ENCODE measurements at places on chromosomes 6 and 20.

DNA sequence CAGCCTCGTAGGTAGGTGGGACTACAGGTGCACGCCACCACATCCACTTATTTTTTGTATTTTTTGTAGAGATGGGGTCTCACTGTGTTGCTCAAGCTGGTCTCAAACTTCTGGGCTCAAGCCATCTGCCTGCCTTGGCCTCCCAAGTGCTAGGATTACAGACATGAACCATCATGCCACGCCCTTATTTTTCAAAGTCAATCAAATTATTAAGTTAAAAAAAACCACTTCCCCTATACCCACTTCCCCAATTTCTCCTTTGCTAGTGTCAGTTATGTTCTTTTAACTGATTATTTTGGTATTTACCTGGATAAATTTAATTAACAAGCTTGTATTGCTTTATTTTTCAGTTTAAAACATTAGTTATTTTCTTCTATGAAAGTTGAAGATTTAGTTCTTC, 49.6 kb downstream of the RIOK1 start:
- DNase-seq, result no peak

GRCh38 chr6:163198396-163198795, 216.1 kb upstream of the QKI start:
- DNase-seq, result no peak

DNA sequence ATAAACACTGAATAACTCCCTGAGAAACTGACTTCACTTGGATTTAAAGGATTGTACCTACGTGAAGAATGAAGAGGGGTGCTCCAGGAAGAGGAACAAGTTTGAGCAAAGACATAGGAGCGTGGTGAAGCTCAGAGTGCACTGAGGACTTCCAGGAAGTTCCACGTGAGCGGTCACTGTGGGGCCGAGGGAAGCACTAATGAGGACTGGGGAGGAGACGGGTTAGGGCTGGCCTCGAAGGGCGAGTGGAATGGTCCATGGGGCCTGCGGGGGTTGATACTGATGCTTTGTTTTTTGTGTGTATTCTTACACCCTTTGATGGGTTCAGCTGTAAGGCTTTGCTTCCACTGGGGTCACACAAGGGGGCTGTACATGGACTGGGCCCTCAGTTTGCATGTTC, 91.9 kb downstream of the CDH4 start:
- DNase-seq, result no peak

DNA sequence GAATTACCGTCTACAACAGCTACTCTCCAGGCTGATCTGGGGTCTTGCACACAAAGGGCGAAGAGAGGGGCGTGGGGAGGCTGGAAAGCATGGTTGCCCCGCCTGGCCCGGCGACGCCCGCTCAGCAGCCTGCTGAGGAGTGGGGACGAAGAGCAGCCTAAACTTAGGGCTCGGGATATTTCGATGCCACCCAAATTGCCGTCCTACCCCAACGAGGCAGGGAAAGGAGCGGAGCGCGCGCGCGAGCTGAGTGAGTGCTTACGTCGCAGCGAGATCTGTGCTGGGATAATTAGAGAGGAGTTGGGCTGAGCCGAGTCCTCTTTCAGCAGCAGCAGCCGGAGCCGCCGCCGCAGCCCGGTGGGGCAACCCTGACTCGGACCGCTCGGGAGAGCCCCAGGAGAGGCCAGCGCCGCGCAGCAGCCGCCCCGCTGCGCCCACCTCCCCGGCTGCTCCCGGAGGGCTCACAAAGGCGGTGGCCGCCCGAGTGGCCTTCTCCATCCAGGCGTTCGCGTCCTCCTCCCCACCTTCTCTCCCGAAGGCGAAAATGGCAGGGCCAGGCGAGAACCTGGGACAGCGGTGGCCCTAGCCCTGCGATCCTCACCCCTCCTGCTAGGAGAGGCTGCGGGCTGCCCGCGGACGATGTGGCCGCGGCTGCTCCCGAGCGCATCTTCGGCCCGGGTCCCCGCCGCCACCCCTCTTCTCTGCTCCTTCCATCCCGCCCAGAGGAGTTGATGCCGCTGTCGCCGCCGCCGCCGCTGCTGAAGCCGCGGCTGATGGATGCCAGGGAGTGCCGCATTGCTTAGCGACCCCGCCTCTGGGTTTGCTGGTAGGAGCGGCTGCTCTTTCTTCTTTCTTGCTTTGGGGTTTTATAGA, at the start of gene CLVS2:
TSS of gene CLVS2 (plus strand) at position 315 of the 873 bp plus-strand sequence. CDS start 1,543 bp downstream, outside the sequence.
- DNase-seq, result no peak

DNA sequence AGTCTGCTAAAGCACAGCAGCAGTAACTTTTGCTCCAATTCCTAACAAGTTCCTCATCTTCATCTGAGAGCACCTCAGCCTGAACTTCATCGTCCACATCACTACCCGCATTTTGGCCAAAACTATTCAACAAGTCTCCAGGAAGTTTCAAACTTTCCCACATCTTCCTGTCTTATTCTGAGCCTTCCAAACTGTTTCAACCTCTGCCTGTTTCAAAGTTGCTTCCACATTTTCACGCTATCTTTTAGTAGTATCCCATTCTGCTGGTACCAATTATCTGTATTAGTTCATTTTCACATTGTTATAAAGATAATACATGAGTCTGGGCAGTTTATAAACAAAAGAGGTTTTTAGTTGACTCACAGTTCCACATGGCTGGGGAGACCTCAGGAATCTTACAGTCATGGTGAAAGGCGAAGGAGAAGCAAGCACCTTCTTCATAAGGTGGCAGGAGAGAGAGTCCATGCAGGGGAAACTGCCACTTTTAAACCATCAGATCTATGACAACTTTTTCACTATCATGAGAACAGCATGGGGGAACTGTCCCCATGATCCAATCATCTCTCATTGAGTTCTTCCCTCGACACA, 99.4 kb upstream of the GRIK2 start:
- DNase-seq, result no peak

DNA sequence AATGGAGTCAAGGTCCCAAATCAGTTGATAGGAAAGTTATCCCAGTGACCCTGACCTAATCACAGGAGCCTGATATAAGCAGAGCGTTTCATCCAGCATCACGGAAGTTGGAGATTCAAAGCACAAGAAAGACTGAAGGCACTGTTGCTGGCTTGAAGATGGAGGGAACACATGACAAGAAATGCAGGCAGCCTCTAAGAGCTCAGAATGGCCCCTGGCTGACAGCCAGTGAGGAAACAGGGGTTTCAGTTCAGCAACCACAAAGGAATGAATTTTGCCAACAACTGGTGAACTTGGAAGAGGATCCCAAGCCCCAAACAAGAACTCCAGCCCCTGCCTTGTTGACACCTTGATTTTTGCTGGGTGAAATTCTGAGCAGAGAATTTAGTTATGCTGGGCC, 778.5 kb downstream of the MAFB start:
- no peak for DNase-seq

DNA sequence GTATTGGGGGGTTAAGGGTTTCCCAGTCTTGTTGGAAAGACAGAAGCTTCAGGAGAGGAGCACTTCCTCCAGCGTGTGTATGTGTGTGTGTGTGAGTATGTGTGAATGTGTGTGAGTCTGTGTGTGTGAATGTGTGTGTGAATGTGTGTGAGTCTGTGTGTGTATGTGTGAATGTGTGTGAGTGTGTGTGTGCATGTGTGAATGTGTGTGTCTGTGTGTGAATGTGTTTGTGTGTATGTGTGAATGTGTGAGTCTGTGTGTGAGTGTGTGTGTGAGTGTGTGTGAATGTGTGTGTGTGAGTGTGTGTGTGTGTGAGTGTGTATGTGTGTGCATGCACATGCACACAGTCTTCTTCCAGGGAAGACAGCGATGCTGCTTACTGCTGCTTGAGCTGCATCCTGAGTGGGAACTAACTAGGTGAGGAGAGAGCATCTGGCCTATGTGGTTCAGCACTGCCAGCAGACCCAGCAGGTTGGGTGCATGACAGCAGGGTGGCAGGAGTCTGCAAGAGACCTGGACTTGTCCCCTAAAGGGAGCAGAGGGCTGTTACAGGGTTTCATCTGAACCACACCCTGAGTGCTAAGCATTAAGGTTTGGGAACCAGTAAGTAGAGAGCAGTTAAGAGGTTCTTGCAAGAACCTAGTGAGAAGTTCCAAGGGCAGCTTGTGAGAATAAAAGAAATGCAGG, 22.7 kb upstream of the CCND3 start:
- DNase-seq, result no peak

- DNase-seq, result no peak
Observed at GRCh38 chr6:163943607-163944385, 529.3 kb downstream of the QKI start.

Data from stimulated activated CD8-positive, alpha-beta memory T cell treated with anti-CD3 and anti-CD28 coated beads, Interleukin-4, amount 100 ng/mL, for 24 hours (primary cell).